Astrocyte (in vitro differentiated cells and primary cell): ENCODE measurements at places on chromosomes 5 and 9.

DNA sequence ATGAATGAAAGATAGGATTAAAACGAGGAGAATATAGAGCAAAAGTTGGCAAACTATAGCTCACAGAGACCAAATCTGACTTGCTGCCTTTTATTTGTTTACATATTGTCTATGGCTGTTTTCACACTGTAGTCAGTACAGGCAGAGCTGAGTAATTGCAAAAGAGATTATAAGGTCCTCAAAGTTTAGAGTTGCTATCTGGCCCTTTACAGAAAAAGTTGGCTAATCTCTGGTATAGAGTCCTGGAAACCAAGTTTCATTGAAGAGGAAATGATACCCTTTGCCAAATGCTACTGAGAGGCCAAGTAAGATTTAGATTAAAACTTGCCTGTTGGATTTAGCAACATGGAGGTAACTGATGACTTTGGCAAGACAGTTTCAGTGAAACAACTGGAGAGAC lies 36.0 kb downstream of the LYRM7 start:
- no peak overlapping the region for H3K27ac ChIP-seq
- H3K4me1 ChIP-seq: no peaks in the 10 kb centered on the region
- no peaks in the 10 kb centered on the region for H3K27me3 ChIP-seq
- H3K4me3 ChIP-seq: no peak overlapping the region
- no peak for DNase-seq
- no peaks in the 10 kb centered on the region for H3K36me3 ChIP-seq

GRCh38 chr5:55450050-55450765 lies 84.6 kb downstream of the PLPP1 start:
- H3K27me3 ChIP-seq: no peaks in the 10 kb centered on the region
- H3K4me1 ChIP-seq: peaks cover 3% of the 10 kb centered on the region
- no peak overlapping the region for H3K4me3 ChIP-seq
- H3K36me3 ChIP-seq: no peaks in the 10 kb centered on the region

DNA sequence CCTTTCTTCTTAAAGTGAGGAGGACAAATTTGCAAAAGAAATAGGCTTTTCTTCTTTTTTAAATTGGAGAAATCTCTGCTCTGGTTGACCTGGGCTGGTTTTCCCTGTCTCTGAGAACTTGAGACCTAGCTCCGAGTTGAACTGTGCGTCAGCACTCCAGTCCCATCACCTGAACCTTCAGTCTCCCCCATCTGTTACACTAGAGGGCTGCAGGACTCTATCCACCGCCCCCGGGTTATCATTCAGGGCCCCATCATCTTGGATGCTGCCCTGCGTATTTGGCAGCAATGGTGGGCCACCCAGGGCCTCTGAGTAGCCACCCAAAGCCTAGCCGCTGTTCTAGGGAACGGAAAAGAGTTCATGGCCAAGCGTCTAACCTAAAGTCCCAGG lies 2.5 kb downstream of the FOXE1 start:
- peaks cover 4% of the 10 kb centered on the region for H3K4me1 ChIP-seq
- no peak overlapping the region for H3K27ac ChIP-seq
- no peak overlapping the region for H3K4me3 ChIP-seq
- peaks cover 93% of the 10 kb centered on the region for H3K27me3 ChIP-seq

- H3K27ac ChIP-seq: no peak overlapping the region
- H3K27me3 ChIP-seq: no peaks in the 10 kb centered on the region
- no peak for DNase-seq
- no peaks in the 10 kb centered on the region for H3K36me3 ChIP-seq
- no peak overlapping the region for H3K4me3 ChIP-seq
These were observed 740.2 kb upstream of the DMAC1 start for GRCh38 chr9:8539681-8540197.

DNA sequence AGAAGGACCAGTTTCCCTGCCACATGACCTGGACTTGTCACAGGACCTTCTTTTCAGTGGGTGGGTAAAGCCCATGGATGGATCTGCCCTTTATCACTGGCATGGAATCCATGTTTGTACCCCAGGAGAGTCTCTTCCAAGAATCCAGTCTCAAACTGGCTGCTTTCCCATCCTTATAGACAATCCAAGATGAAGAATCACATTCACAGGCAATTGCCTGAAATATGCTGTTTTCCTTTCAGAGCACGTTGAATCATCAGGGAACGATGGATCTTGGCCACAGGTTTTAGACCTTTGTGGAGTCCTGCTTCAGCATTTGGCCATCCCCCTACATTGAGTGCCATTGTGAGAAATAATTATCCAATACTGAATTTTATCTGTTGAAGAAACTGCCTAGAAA lies 319.8 kb downstream of the ASTN2 start:
- H3K27me3 ChIP-seq: no peaks in the 10 kb centered on the region
- no peaks in the 10 kb centered on the region for H3K36me3 ChIP-seq
- H3K27ac ChIP-seq: peak overlapping the region; percentile 9
- H3K4me1 ChIP-seq: peaks cover 14% of the 10 kb centered on the region
